ENCODE measurements at places on chromosomes 3 and 15.

- DNase-seq: no peak
Measured at GRCh38 chr3:108430540-108430939, 79.9 kb downstream of the MYH15 start.

- DNase-seq: no peak
Measured at GRCh38 chr15:77107531-77108355, 36.8 kb upstream of the TSPAN3 start.

DNA sequence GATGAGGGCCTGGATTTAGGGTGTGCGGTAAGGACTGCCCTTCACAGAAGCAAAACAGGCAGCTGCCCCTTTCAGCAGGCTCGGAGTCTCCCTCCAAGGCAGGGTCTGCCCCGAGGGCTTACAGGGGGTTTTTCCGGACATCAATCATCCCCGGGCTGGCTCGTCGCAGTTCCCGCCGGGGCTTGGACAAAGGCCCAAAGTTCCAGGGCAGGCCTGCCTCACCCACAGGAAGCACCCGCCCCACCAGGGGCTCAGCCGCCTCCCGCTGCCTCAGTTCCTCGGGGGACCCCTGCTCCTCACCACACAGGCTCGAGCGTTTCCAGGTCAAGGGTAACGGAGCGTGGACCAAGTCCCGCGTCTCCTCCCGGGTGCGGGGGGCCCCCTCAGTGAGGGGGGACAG lies 27.0 kb downstream of the KIF7 start:
- no peak for DNase-seq

- no peak for DNase-seq
Measured at GRCh38 chr3:177516158-177517011, 319.1 kb upstream of the TBL1XR1 start.

- DNase-seq: no peak
Measured at GRCh38 chr15:20348900-20349773, 192.5 kb downstream of the GOLGA6L6 start.

- no peak for DNase-seq
Measured at GRCh38 chr3:128404276-128405068, 62.2 kb downstream of the DNAJB8 start.

DNA sequence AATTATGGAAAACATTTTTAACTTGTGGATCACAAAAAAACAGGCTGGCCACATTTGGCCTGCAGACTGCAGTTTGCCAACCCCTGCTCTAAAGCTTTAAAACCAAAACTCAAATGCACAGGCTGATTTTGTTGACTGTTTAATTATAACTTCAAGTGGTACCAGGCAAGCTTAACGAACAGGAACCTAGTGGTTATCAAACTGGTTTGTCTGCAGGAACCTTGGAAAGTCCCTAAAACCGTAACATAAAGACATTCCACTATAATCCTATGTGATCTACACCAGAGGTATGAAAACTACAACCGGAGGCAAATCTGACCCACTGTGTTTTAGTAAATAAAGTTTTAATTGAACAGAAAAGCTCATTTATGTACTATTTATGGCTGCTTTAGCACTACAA lies 52.4 kb downstream of the TBL1XR1 start:
- no peak for DNase-seq

- no peak for DNase-seq
Measured at GRCh38 chr3:160195106-160195505, 30.1 kb upstream of the C3orf80 start.

- DNase-seq: no peak
Measured at GRCh38 chr3:164460851-164461250, 617.4 kb downstream of the SI start.

- DNase-seq: no peak
Measured at GRCh38 chr3:150433347-150433746, 25.2 kb downstream of the TSC22D2 start.

- no peak for DNase-seq
Measured at GRCh38 chr15:101028321-101028720, 109.2 kb downstream of the LRRK1 start.

DNA sequence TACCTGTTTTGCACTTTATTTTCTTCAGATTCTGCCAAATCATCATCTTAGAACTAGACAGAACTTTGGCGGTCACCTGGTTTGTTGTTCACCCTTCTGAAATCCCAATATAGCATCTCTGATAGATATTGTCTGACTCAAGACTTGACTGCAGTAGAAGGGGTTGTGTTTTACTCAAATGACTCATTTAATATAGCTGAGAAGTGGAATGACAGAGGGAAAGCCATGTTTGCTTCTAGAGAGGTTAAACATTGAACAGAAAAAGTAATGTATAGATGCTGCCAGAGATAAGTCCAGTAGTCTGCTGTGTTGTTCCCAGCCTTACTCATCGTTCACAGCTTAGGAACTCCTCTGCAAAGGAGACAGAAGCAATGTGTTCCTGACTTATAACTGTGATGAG lies 402.0 kb downstream of the AGBL1 start:
- no peak for DNase-seq

GRCh38 chr15:68204776-68205557 lies at the start of gene CALML4:
Gene CALML4 (minus strand): TSS chr15:68205332. CDS start chr15:68205247, 85 bp downstream.
- DNase-seq: no peak

GRCh38 chr15:68285259-68285980 lies 7.9 kb downstream of the FEM1B start:
- no peak for DNase-seq

GRCh38 chr3:127445581-127446343 lies 144.8 kb downstream of the TPRA1 start:
- no peak for DNase-seq

GRCh38 chr15:62348118-62348517 lies 183.0 kb upstream of the C2CD4B start:
- no peak for DNase-seq

DNA sequence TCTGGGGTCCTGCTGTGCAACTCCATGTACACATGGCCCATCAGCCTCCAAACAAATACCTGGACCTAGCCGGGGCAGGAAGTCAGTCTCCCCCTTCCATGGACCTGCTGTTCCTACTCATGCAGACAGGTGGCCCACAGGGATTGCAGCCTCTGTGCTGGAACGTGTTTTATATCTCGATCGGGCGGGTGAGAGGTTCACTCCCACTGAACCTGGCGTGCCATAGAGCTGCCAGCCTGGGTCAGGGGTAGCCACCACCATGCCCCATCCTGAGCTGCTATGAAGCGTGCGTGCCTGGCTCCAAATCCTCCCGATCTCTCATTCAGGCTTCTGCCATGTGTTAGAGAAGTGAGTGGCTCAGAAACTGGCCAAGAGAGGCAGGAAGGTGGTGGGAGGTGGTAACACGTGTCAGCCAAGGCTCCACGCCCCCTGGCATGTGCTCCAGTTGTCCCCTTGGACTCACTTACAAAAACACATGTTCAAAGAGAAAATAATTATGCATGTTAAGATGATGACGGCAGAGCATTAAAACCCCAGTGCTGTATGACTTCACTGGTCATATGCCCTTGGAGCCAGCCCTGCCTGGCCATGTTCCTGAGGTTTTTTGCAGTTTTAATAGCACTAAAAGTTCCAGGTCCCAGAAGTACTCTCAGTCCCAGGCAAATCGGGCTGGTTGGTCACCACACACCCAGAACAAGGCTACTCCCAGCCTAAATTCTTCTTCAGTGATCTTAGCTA lies 30.6 kb downstream of the CTSH start:
- DNase-seq: no peak

GRCh38 chr3:30370681-30371271 lies 235.6 kb upstream of the TGFBR2 start:
- no peak for DNase-seq

DNA sequence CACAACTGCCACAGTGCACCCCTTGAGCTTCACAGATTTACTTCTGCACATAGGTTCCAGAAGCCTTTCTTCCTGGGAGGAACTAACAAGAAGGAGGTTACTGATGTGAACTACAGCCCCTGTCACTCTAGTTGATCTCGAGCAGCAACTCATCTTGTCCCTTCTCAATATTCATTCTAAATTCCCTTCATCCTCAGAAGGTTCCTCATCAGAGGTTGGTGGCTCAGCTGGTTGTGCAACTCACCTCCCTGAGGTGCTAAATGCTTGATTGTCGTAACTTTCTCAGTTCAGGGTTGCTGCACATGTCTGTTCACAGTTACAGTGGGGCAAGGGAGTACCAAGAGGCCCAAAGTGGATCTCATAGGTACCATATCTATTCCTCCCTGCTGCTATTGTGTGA lies 5.7 kb upstream of the A4GNT start:
- DNase-seq: no peak

DNA sequence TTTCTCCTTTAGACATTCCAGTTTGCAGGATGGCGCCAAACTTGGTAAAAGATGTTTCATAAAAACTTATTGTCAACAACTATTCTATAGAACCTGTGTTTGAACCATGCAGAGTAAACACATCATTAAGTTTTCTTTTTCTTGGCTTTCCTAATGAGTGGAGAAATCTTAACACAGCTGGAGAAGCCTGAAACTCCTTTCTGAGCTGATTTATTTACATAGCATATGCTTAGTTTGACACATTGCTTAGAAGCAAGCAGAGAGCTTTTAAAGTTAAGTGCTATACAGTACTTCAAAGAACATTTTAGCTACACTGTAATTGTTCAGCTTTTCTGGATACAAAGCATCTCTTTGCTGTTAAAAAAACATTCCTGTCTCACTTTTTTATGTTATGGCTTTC lies 61.0 kb upstream of the PAQR5 start:
- no peak for DNase-seq

GRCh38 chr15:85779249-85779648 lies 15.5 kb downstream of the KLHL25 start:
- DNase-seq: no peak

DNA sequence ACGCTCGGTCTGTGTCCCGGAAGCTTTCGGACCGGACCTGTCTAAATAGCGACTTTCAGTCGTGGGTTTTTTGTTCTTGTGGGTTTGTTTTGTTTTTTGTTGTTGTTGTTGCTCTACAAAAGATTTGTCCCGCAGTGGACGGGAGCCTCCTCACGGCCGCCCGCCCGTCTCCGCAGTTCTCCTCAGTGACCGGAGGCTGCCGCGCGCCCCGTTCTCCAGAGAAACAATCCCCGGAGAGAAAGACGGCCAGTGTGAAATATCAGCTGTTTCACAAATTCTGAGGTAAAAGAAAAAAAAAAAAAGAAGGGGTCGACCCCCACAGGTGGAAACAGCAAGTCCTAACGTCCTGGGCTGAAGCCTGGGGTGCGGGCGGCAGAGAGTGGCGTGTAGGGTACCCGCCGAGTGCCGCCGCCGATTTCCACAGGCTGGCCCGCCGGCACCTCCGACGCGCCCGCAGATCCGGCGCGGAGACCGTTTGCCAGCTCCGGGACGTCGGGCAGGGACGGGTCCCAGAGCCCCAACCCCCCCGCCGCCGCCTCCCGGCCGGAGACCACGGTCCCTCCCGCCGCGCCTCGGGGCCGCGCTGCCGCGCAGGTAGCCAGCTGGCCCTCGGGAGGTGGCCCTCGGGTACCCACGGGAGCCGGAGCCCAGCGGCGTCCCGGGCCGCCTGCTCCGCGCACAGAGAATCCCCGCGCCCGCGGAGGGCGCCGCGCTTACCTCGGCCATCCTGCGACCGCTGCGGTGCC lies 478 bp downstream of the BNC1 start:
- DNase-seq: no peak

GRCh38 chr15:66964111-66964738 lies 101.2 kb upstream of the SMAD3 start:
- DNase-seq: no peak

- DNase-seq: no peak
Measured at GRCh38 chr3:67685499-67685898, 31.1 kb upstream of the SUCLG2 start.

GRCh38 chr3:103134023-103134724 lies 699.4 kb downstream of the ZPLD1 start:
- no peak for DNase-seq

DNA sequence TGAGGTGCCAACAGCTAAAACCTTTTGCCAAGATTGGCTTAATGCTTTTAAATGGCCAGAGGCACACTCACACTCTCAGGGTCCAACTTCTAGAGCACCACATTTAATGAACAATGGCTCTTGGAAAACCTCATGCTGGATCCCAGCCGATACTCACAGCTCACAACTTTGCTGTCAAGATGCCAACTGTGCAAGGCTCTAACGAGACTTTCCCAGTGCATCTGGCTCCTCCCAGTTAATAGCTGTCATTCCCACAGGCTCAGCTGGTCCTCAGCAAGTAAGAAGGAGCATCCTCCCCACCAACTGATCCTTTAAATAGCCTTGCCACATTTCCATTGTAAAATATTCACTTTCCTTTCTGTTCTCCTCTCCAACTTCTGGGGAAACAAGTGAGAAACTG lies 20.3 kb upstream of the FRMD4B start:
- DNase-seq: no peak

DNA sequence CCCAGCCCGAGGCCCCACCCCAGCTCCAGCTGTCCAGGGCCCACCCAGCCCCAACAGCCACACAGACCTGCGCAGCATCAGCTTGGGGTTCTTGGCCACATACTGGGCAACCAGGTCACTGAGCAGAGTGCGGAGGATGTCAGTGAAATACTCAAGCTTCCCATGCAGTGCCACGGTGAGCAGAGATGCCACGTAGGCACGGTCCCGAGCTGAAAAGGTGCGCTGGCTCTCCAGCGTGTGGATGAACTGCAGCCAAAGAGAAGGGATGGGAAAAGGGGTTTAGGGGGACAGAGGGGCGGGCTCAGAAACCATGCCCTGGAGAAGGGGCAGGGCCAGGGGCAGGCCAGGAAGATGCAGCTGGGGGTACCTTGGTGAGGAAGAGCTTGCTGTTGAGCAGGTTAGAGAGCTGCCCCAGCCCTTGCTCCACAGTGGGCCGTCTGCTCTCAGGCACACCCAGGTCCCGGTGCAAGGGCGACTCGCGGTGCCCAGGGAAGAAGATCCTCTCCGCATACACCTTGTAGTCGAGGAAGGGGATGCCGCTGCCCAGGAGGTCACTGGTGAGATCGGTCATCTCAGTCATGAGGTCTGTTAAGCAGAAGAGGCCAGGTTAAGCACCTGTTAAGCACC lies 17.4 kb downstream of the PLXNB1 start:
- DNase-seq: no peak

DNA sequence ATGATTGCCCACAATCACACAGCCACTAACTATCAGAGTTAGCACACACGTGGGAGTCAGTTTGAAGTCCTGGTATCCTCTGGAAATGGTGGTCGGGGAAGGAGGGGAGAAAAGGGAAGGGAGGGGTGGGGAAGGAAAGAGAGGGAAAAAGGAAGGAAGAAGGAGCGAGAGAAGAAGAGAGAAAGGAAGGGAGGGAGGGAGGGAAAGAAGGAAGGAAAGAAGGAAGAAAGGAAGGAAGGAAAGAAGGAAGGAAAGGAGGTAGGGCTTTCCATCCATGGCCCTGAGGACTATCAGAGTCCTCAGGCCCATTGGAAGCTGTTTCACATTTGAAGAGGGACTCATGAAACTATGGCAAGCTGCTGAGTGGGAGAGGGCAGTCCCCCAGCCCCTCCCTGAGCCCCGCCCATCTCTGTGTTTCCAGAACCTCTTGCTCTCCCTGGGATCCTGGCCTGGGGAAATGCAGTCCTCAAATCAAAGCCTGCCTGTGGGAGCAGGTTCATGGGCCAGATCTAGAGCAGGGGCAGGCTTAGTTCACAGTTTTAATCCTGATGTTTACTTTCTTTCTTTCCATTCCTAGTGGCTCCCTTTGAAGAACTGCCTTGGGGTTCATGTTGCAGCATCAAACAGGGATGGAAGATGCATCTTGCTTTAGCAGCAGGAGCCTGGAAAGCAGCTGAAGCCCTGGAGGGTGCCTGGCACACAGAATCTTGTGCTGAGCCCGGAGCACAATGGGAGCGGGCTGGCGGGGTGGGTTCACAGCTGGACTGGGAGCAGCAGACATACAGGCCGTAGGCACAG lies 66.1 kb upstream of the GLCE start:
- DNase-seq: no peak

GRCh38 chr3:53834429-53835095 lies 11.7 kb downstream of the CHDH start:
- DNase-seq: no peak

- no peak for DNase-seq
Measured at GRCh38 chr3:69443457-69443920, 57.6 kb upstream of the FRMD4B start.

GRCh38 chr15:64596701-64597476 lies 136.5 kb downstream of the ZNF609 start:
- DNase-seq: no peak
